ENCODE measurements at places on chromosomes 1 and 21. TPM values are rescaled to one million over a fixed set of nuclear protein-coding genes. Genes with fewer than 3 reads are reported as not detected.

GRCh38 chr1:194045416-194045815, 859.0 kb upstream of the B3GALT2 start:
- no peak for DNase-seq

DNA sequence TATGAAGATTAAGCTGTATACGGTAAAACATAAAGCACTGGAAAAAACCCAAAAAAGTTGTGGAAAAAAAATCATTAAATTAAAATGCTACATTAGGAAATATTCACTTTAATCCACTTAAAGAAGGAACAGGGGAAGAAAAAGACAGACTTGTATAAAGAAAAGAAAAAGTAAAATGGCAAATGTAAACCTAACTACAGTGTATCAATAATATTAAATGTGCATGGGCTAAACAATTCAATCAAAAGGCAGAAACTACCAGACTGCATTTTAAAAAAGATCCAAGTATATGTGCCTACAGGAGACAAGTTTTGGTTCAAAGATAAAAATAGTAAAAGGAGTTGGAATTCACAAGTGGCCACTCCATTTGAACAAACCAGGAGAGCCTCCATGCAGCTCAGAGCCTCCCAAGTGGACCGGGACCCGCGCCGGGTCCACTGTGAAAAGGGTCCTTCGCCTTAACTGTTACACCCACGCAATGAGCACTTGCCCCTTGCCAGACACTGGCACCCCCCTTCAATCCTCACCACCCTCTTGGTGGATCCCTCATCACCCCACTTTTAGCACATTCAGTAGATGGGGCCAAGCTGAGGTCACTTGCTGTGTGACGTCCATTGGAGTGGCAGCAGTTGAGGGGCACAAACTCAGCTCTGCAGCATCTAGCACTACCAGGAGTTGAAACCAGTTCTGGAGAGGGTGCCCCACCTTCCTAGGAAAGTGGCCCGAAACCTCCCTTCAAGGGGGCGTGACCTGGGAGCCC, 898 bp downstream of the C1orf174 start:
- DNase-seq, result peak; percentile 43

Gene PDIK1L
- total RNA-seq, result 4.6 TPM

Gene NBPF1
- total RNA-seq, result 36.2 TPM

Gene PGLYRP4
- not detected for total RNA-seq

Gene CELA2B
- total RNA-seq, result not detected

Gene PDC
- total RNA-seq, result not detected

DNA sequence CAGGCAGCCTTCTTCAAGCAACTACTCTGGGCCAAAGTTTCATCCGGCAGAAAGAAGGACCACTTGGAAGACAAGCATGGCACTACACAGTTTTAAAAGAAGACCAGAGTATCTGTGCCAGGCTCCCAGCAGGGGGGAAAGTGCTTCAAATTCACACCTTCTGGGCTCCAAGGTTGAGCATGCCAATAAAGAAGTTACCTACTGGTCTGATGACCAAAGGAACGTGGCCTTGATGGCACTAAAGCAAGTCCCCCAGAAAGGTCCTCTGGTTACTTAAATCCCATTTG, 73.5 kb downstream of the CD46 start:
- DNase-seq, result no peak

Gene MXRA8
- total RNA-seq, result 19.8 TPM

- no peak for DNase-seq
Observed at GRCh38 chr1:219790834-219791615, 137.3 kb downstream of the SLC30A10 start.

Gene LPAR3
- total RNA-seq, result not detected

DNA sequence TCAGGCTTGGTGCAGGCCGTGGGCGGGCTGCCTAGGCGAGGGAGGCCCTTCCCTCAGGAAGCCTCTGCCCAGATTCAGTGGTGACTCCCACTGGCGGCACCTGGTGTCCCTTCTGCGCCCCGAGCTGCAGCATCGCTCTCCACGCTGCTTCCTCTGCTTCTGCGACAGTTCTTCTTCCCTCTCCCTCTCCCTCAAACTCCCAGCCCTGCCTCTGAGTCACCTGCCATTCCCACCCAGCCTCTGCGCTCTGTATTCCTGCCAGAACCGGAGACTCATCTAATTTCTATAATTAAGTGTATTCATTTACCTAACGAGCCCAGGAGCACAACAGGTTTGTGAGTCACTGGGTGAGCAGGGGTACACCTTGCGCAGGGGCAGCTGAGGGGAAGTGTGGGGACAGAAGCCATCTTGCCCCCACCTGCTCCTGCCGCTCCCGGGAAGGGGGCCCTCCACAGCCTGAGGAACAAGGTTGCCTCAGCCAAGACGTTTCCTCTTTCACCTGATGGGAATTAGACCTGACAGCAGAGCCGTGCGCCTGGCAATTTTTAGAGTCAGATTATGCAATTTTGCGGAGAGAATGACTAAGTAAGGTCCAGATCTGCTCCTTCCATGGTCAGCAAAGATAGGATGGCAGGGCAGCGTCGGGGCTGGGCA, 19.4 kb downstream of the KCNC4 start:
- no peak for DNase-seq

Gene HIVEP3
- not detected for total RNA-seq

DNA sequence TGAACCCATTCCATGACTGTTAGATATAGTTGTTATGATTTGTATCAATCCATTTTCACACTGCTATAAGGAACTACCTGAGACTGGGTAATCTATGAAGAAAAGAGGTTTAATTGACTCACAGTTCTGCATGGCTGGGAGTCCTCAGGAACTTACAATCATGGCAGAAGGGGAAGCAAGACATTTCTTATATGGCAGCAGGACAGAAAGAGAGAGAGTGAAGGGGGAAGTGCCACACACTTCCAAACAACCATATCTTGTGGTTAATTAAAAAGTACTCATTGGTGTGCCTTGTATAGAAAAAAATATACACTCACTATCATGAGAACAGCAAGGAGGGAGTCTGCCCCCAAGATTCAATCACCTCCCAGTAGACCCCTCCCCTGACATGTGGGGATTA, 137.6 kb upstream of the NBPF11 start:
- DNase-seq, result no peak

GRCh38 chr1:81430955-81431623, 369.6 kb upstream of the ADGRL2 start:
- DNase-seq, result no peak

- no peak for DNase-seq
Observed at GRCh38 chr1:52767596-52768280, 41.5 kb downstream of the ZYG11B start.

DNA sequence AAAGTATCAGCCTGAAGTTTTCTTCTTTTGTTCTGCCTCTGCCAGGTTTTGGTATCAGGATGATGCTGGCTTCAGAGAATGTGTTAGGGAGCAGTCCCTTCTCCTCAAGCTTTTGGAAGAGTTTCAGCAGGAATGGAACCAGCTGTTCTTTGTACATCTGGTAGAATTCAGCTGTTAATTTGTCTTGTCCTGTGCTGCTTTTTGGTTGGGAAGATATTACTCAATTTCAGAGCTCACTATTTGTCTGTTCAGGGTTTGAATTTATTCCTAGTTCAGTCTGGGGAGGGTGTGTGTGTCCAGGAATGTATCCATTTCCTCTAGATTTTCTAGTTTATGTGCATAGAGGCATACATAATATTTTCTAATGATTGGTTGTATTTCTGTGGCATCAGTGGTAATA, 12.8 kb downstream of the ZNF678 start:
- DNase-seq, result no peak

DNA sequence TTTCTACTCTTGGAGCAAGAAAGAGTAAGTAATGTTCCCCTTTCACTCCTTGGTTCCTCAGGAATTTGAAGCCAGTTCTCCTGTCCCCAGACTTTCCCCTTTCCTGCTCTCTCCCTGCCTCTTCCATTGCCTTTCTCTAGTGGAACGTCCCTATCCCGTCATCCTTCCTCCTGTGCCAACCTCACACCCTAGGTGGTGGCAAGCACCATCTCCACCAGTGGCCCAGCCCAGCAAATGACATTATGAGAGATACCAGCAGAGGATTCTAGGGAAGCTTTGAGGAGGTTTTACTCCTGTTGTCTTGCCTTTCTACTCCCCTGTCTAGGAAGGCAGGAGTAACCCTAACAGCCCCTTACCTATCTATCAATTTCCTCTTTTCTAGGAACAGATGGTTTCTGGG, 8.1 kb upstream of the TACSTD2 start:
- DNase-seq, result no peak

DNA sequence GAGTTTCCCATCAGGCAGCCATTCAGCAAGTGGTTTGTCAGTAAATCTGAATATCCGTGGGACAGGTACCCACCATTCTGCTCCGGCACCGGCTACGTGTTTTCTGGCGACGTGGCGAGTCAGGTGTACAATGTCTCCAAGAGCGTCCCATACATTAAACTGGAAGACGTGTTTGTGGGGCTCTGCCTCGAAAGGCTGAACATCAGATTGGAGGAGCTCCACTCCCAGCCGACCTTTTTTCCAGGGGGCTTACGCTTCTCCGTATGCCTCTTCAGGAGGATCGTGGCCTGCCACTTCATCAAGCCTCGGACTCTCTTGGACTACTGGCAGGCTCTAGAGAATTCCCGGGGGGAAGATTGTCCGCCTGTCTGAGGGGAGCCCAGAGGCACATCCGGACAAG, 48.4 kb downstream of the B3GALT5 start:
- DNase-seq, result no peak

Gene KCNQ4
- not detected for total RNA-seq

- peak; percentile 36 for DNase-seq
Observed at GRCh38 chr1:157496121-157496526, 56.2 kb downstream of the FCRL5 start.

Gene LRRC7
- total RNA-seq, result not detected

GRCh38 chr1:105872817-105873216, 1183.7 kb upstream of the PRMT6 start:
- no peak for DNase-seq

GRCh38 chr1:11886986-11887665, 28.4 kb upstream of the NPPB start:
- DNase-seq, result no peak

Gene NR1I3
- 0.95 TPM for total RNA-seq

DNA sequence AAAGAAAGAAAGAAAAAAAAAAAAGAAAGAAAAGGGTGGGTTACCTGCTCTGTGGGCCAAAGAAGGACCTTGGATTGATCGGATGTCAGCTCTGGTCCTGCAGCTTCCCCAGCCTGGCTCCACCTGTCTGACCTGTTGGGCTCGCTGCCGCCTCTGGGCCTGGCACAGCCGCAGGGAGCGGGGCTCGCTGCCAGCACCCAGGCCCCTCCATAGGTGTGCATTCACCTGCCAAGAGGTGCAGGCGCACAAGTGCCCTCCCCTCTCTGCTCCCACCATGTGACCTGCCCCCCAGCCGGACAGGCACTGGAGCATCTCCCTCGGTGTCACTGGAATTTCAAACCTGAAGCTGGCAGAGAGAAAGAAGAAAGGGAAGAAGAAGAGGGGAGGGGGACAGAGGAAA, 33.1 kb upstream of the GPR157 start:
- DNase-seq, result no peak

DNA sequence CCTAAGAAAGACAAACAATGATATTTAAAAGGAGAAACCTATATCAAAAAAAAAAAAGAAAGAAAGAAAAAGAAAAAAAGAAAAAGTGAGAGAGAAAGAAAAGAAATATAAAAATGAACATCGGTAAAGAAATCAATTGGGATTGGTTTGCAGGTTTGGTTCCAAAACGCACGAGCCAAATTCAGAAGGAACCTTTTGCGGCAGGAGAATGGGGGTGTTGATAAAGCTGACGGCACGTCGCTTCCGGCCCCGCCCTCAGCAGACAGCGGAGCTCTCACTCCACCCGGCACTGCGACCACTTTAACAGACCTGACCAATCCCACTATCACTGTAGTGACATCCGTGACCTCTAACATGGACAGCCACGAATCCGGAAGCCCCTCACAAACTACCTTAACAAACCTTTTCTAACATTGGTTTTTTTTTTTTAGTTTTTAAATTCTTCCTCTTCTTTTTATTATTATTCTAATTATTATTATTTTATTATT, 11.7 kb downstream of the LHX9 start:
- DNase-seq, result no peak

DNA sequence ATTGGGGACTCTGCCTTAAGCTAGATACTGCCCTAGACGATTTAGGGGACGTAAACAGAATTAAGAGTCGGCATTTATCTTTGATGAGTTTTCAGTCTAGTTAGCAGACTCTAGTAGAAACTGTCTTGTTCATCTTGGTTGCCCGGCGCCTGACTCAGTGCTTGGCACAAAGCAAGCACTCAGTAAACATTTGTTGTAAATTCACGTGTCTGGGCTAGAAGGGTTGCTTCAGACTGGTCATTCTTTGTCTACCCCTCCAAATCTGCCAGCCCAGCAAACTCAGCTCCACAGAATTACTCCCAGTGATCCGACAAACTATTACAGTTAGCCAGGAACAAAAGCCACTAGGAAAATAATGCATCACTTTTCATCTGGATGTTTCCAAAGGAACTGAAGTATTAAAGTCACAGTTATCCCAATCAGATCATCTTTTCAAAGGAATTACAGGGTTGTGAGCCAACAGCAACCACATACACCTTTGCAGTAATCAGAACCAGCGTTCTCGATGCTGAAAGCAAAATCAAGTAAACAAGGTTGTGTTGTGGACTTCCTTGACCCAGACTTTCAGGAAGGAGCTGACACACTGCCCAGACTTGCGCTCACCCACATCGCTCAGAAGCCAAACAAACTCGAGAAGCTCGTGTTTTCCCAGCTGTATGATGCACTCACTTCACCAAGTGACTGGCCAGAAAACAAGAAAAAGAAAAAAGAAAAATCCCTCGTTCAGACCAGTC, 66.5 kb upstream of the GADD45A start:
- DNase-seq, result no peak

Gene FLG2
- not detected for total RNA-seq

- no peak for DNase-seq
Observed at GRCh38 chr21:26425576-26425975, 147.5 kb downstream of the CYYR1 start.

DNA sequence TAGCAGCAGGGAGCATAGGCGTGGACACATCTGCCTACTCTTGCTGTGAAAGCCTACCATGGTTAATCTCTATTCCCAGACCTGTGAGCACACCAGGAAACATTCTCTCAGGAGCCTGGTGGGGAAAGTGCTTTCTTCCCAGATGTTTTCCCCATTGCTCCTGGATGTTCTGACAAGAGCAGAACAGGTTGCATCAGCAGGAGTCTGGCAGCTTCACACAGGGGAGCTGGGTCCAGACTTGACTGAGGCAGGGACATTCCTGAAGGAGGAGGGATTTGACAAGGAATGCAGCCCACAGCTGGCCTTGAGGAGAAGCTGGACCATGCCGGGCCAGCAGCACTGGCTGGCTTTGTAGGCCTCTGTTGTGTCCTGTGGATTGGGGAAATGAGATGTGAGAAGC, 21.0 kb upstream of the ARTN start:
- no peak for DNase-seq

Gene CRYBG2
- total RNA-seq, result 1.3 TPM

GRCh38 chr1:169741666-169742394, 8.0 kb upstream of the SELE start:
- no peak for DNase-seq

DNA sequence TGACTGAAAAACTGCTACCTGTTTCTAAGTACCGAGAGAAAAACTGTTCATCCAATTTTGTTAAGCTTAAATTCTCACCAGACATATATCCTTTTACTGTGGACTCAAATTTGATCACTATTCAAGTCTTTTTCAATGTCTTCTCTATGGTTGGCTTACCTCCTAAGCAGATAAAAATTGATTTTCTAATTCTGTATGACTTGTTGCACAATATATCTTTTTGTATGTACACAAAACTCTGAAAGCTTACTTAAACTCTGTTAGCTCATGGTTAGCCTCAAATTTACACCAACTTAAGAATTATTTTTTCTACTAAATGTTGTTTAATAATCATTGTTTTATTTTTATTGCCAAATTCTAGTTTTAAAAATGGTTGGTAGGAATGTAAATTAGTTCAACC, 715.4 kb downstream of the LTN1 start:
- no peak for DNase-seq

Gene LDLRAP1
- total RNA-seq, result 6.3 TPM

- DNase-seq, result no peak
Observed at GRCh38 chr1:8321612-8322011, 3.7 kb downstream of the SLC45A1 start.
